ENCODE measurements at places on chromosomes 12 and 14. TPM values are rescaled to one million over a fixed set of nuclear protein-coding genes. Genes with fewer than 3 reads are reported as not detected.

Gene KLRC1
- total RNA-seq, result not detected

Gene TPPP2
- total RNA-seq, result not detected

Gene DTX1
- 8.6 TPM for total RNA-seq

Gene TMEM120B
- total RNA-seq, result 29.1 TPM

Gene PLA2G1B
- not detected for total RNA-seq

Gene PGF
- total RNA-seq, result 4.1 TPM

Gene LMNTD1
- total RNA-seq, result not detected

Gene OLR1
- total RNA-seq, result not detected

Gene RERG
- 0.55 TPM for total RNA-seq

Gene IL31
- total RNA-seq, result not detected

Gene PTPN6
- total RNA-seq, result 28.4 TPM

Gene MNAT1
- 52.0 TPM for total RNA-seq

Gene LMO3
- 16.7 TPM for total RNA-seq

Gene PPP1R36
- 0.93 TPM for total RNA-seq
